ENCODE measurements at places on chromosomes 13 and 19.

- no peak for DNase-seq
Measured at GRCh38 chr19:24046550-24046949, 40.4 kb upstream of the ZNF254 start.

DNA sequence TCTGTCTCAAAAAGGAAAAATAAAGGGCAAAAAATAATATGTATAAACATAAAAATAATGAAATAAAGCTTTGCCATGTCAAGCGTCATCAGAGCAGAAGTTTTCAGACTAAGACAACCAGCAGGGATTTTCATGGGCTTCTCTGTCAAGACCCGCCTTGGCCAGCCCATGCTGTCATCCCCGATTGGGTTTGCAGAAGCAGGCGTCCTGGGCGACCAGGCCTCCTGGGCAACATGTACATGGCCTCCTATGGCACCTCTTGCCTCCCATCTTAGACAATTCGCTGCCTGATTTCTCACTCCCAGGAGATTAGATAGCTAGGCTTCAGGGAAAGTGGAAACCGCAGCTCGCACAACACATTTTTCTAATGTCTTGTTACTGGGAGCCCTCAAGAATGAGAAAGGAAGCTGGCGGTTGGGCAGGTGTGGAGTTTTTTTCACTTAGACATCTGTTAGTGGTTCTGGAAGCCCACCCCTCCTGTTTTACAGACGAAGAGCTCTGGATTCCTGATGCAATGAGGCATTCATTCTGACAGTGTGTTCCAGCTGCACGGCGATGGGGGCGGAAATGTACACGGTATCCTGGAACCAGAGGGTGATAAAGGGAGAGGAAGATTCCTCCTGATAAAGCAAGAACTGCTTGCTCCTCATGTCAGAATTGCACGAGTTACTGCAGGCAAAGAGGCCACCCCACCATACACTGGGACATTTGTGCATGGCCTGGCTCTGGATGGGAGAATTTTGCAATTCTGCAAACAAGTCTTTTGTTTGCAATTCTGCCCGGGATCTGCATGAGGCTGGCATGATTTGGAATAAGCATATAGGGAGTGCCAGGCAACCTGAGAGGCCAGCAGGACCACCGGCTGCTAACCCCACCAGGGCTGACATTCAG is 47.4 kb upstream of the KATNAL1 start:
- DNase-seq = no peak

GRCh38 chr13:102466610-102467190 is 64.9 kb upstream of the FGF14 start:
- peak; percentile 8 for DNase-seq

DNA sequence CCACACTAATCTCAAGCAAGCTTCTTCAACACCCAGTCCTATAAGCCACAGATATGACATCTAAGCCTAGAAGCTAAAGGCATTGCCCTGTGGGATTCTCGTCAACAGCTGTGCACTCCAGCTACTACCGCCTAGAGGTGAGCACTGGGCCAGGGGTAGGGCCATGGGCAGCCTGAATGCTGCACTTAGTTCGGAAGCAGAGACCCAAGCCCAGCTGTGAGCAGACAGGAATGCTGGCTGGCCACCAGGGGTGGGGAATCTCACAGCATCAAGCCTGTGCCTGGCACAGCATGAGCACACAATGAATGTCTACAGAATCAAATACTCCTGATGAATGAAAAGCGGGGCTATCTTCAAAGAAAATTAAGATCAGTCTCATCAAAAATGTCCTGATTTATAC is 167.5 kb upstream of the UBL3 start:
- DNase-seq = peak; percentile 43

DNA sequence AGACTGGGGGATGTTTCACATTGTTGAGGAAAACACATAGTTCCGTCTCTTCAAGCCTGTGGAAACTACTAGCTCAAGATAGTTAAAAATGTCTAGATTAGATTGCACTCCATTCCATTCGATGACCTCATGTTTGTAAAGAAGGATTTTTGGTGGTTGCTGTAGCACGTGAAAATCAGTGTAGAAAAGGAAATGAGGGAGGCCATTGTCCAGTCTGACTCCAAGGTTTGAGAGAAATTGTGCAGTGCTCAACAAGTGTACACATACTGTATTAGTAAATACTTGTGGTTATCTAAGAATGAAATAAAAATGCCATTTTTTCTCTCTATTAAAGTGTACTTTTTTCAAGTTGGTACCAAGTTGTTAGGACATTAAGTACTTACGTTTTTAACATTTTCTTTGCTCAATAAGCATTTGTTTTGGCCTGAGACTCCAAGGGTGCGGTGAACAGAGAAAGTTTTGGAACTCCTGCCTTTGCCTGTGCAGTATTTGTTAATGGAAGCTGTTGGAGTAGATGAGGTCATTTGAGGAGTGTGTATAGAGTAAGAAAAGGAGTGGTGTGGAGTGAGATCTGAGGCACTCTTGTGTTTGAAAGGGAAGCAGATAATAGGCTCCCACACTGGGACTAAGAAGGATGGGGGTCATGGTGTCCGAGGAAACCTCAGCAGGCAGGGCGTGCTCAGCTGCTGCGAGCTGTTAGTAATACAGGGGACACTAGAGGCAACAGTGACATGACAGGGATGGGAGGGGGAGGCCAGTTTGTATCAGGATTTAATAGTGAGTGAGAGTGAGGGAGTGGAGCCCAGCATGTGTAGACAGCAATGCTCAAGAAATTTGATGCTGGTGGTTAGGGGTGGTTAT is 4.4 kb downstream of the WASF3 start:
- no peak for DNase-seq

- peak; percentile 4 for DNase-seq
Measured at GRCh38 chr19:44072543-44073401, 813 bp downstream of the ZNF284 start.

DNA sequence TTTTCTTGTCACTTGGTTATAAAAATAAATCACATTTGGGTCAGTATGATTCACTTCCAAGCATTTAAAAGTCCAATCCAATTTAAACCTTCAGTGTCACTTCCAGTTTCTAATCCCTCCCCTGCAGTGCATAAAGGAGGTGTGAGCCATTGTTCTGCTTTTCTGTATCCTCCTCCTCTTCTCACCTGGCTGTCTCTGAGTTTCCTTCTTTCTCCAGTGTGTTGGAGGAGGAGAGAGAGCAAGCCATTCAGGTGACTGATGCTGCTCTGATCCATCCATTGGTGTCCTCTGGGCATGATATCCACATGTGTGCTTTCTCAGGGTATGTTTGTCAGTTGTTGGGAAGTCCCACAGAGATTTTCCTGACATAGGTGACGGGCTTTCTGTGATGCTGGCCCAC is 1.2 kb downstream of the NUDT15 start:
- no peak for DNase-seq

- DNase-seq = no peak
Measured at GRCh38 chr19:32773126-32773525, 53.6 kb downstream of the TDRD12 start.

DNA sequence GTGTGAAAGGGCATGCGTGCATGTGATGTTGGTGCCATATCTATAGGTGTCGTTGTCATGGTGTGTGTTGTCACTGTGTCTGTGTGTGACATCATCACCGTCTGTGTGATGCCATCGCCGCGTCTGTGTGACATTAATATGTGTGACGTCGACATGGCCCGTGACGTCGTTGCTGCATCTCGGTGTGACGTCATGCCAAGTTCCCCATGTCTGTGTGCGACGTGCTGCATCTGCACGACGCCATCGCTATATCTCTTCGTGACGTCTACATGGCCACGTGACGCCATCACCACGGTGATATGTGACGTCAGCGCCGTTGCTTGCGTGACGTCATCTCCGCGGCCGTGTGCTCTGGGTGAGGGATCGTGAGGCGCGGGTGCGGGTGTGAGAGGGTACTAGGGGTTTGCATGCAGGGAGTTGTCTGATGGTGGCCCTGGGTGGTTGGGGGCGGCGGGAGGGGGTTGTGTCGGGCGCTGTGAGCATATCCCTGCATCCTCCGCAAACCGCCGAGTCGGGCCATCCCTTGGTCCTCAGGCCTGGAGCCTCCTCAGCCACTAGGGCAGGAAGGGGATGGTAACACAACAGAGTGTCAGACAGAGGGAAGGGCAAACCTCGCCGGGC is 14.6 kb downstream of the GTPBP3 start:
- DNase-seq = no peak

GRCh38 chr19:29525901-29526729 is at the start of gene VSTM2B:
Gene VSTM2B (plus strand): TSS chr19:29525994. CDS start chr19:29526584, 590 bp downstream.
- DNase-seq = no peak

DNA sequence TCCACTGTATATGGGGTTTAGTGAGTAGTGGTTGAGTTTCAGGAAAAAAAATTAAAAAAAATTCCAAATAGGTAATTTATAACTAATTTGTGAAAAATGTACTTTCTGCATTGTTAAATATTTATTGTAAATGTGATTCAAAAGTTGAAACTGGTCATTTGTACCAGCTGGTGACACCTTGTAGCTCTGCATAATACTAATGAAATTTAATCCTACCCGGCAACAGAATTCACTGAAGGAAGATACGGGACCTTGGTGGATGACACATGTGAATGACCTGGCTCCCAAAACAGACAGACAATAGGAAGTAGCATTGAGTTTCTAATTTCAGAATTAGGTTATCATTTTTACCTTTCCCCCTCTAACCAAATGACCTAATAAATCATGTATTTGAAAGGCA is 73.8 kb downstream of the SLITRK6 start:
- DNase-seq = no peak

GRCh38 chr19:44718441-44719261 is 19.7 kb downstream of the CEACAM16 start:
- no peak for DNase-seq

DNA sequence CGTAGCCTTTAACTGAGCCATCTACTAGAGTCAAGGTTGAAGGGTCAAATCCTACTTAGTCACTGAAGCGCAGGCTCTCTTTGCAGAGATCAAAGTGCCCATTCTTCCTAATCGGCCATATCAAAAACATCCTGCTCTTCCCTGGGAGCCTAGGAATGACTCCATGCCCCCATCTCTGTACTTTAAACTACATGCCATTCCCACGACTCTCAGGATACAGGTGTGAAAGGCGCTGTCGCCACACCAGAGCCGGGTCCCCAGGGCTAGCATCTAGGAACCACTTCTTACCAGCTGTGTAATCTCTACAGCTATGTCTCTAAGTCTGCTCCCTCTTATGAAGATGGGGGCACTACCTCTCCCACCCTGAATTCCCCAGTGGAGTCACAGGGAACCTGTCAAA is 22.3 kb downstream of the IRS2 start:
- no peak for DNase-seq

DNA sequence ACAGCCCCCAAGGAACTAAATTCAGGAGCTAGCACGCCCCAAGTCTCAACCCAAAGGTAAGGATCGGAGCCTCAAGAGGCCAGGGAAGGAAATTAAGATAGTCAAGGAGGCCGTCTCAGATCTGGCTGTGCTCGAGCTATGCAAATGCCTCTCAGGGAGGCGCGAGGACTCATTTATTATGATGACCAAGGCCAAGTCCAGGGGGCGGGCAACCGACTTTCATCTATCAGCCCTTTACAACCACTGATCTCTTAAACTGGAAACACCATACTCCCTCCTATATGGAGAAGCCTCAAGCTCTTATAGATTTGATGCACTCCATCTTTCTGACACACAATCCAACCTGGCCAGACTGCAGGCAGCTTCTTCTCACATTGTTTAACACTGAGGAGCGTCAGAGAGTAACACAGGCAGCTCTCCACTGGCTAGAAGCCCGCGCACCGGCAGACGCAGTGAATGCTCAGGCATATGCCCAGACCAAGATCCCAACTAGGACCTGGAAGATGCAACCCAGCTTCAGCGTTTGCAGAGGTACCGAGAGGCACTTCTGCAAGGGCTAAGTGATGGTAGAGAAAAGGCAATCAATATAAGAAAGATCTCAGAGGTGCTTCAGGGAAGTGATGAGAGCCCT is 9.6 kb upstream of the SLC15A1 start:
- DNase-seq = no peak

DNA sequence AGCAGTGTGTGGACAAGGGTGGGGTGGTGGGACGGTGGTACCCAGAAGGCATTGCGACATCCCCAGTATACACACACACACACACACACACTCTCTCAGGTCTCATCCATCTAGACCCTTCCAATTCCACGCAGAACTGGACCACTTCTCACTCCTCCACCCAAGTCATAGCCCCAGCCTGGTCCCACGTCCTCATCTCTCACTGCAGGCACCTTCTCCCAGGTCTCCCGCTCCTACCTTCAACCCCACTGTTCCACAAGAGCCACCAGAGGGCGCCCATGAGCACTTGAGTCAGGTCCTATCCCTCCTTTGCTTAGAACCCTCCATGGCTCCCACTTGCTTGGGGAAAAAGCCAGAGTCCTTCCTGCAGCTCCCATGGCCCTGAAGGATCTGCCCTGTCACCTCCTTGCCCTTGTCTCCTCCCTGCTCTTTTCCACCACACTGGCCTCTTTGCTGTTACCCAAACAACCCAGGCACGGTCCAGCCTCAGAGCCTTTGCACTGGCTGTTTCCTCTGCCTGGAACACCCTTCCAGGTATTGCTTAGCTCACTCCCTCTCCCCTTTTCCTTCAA is 62.6 kb downstream of the IER2 start:
- DNase-seq = peak; percentile 72

DNA sequence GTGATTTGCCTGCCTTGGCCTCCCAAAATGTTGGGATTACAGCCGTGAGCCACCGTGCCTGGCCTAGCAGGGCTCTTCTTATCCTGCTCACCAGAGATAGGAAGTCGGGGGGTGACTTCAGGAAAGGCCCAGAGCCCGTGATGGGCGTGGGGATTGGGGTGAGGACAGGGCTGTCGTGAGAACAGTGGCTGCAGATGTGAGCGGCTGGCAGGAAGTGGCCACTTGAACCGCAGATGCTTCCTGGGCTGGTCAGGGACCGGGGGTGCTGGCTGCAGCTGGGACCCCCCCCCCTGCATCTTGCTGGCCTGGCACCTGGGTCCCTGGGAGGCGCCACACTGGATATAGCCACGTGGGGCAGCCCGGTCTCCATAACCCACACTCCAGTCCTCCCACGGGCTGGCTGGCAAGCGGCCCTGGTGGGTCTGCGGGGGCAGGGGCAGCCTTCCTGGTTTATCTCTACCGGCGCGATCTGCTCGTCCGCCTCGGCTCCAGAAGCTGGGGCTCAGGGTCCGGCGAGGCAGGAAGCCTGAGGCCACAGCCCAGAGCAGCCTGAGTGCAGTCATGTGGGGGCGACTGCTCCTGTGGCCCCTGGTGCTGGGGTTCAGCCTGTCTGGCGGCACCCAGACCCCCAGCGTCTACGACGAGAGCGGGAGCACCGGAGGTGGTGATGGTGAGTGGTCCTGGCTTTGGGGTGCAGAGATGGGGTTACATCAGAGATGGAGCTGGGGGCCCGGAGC is at the start of gene F2RL3:
Gene F2RL3, plus strand, starts transcription at position 371 of the 737 bp plus-strand sequence. Its CDS starts 191 bp downstream, at position 562.
- DNase-seq = no peak

- peak; percentile 89 for DNase-seq
Measured at GRCh38 chr19:48999481-49000325, 6.0 kb downstream of the RUVBL2 start.

GRCh38 chr13:23980160-23980551 is 82.9 kb upstream of the C1QTNF9B start:
- peak; percentile 64 for DNase-seq

All from A673 (cell line).